ENCODE measurements at places on chromosomes 11 and 22.

DNA sequence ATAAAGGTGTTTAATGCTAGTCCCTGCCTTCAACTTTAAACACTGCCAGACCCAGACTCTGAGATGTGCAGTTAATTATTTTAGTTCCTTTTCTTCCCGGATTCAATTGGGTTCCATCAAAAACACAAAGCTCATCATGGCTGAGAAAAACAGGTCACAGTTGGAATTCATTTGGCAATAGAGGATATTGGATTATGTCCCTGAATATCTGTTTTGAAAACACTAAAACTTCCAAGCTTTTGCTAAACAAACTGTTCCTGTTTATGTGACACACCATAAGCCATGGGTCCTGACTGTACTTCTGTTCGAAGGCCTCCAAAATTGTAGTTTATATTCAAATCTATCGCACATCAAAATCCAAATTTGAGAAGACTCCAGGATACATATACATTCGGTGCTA lies 150.7 kb downstream of the TRPC6 start:
- no peak for DNase-seq

GRCh38 chr11:132114185-132114584 lies 743.8 kb downstream of the NTM start:
- peak; percentile 35 for DNase-seq

DNA sequence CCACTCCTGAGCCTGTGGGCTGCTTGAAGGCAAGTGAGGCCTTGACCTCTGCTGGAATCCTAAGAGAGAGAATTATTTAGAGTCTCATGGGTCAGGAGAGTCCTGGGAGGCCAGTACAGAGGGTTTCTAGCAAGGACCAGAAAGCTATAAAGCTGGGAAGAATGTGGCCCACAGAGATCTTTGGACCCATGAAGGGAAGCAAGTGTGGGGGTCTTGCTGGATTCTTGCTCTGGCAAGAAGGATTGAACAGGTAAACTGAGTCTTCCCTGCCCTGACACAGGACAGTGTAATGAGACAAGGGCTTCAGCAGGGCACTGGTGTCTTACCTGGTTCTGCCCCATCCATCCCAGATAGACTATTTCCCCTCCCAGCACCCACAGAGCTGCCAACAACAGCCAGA lies 18.4 kb downstream of the EIF3F start:
- no peak for DNase-seq

DNA sequence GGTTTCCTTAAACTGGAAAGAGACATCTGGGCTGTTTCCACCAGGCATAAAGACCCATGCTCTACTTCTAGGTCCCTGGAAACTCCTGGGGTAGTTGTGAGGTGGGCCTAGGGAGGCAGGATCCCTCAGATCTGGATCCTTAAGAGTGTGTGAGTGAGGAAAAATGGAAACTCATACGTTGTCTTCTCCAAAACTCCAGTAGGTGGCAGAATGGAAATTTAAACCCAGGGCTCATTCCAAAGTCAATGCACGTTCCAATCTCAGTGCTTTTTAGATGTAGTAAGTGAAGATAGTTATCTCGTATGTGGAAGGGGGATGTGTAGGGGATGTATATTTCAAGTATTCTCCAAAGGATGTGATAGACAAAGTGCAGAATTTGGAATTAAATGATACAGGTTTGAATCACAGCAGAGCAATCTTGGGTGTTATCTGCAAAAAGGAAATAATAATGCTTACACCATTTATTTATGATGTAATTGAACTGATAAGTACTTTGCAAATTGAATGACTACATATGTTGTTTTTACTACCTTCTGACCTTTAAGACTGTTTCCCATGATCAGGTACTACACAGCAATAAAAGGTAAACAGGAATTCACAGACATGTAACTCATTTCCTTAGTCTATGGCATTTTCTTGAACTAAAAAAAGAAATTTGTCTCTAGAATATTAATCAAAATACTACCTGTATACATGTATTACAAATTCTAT lies 13.1 kb upstream of the MMP1 start:
- peak; percentile 46 for DNase-seq

- no peak for DNase-seq
Observed at GRCh38 chr11:2831781-2832532, 53.6 kb downstream of the CDKN1C start.

DNA sequence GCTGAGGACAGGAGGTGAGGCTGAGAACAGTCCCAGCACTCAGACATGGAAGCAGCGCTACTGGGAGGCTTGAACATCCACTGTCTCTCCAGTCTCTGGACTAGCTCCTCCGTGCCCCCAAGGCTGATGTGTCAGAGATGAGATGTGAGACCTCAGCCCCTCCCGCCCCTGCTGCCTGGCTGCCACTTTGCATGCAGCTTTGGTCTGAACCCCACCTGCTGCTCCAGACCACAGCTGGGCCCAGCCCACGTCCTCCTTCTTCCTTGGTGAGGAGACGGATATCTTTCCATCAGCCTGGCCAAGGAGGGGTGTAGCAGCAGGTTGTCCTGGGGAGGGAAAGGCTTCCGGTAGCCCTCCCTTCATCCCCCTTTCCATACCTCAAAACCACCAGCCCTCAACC lies 148.0 kb upstream of the B3GAT1 start:
- no peak for DNase-seq

DNA sequence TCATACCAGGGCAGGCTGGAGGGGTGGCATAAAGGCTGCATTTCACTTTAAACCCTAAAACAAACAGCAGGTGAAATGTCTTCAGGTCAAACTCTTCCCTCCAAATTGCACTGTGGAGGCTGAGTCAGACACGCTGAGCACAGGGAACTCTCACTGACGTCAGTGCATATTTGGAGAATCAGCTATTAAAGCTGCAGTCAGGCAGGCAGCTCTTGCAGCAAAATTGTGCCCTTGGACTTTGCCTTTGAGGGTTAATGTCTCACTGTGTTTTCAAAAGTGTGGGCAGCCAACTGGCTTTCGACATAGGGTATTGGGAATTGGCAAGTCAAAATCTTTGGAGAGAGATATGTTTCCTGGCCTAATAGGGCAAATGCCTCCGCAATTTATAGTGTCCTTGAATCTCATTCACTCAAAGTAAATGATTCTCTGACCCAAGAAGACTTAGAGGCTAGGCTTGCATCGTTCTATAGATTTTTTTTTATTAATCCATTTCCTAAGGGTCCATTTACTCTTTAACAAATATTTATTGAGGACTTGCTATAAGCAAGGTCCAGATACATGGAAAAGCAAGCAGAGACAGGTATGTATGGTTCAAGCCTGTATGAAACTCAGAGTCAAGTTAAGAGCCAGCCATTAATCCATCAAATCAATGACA lies 27.7 kb upstream of the SMCO4 start:
- DNase-seq, result peak; percentile 62

GRCh38 chr11:80980227-80980626 lies 1539.4 kb upstream of the TENM4 start:
- DNase-seq, result peak; percentile 3

DNA sequence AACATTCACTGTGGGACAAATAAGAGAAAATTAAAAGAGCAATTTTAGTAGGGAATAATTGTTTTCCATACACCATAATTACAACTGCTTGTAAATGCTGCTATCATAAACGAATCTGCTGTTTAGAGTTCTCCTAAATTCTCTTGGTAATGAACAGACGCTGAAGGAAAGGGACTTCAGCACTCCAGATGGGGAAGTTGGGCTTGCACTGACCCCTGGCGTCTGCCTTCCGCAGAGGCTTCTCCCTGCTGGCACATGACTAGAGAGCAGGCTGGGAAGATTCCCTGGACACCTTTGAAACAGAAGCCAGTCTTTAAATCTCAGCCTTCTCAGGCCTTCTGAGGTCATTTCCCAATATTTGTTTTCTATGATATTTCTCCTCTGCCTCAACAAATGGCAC lies 84.1 kb downstream of the NXPE2 start:
- peak; percentile 72 for DNase-seq

DNA sequence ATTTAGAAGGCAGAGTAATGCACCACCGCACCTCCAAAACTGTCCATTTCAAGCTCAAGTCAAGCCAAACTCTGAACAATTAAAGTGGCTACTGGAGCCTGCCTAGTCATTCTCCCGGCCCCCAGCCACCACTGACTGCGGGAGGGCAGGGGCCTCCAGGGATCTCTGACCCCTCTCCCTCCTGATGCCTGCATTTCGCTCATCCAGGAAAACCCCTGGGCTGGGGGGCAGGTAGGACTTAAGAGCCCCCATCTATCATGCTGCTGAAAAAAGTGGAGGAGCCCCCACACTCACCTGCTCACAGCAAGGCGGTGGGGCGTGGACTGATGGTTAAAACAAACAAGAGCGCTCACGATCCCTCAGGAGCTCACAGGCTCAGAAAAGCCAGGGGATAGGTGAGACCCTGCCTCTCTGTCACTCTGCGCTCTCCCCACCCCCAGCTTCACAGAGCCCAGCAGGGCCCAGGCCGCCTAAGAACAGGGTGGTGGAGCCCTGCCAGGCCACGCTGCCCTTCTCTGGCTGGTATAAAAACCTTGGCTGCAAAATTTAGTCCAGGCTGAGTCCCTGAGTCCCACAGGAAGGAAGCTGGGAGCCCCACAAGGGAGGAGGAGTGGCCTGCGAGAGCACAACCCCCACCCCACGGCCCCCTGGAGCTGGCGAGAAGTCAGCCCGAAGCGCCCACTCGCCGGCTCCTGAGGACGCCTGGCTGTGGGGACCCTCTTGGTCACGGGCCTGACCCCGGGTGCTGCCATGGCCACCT lies 21.0 kb upstream of the MOB2 start:
- no peak for DNase-seq

GRCh38 chr11:71251151-71251721 lies 1.1 kb downstream of the SHANK2 start:
- DNase-seq, result peak; percentile 35
